ENCODE measurements at places on chromosomes 12 and 14. TPM values are rescaled to one million over a fixed set of nuclear protein-coding genes. Genes with fewer than 3 reads are reported as not detected.

Gene NKX2-1
- total RNA-seq: not detected

Gene SDS
- not detected for total RNA-seq

Gene KRT83
- total RNA-seq: not detected

Gene ART4
- total RNA-seq: under 0.01 TPM

Gene PMEL
- 0.28 TPM for total RNA-seq

Gene TAS2R46
- 1.8 TPM for total RNA-seq

Gene SLC15A5
- under 0.01 TPM for total RNA-seq

Gene ISM2
- total RNA-seq: 0.14 TPM

Gene CGRRF1
- total RNA-seq: 10.4 TPM

Gene CD69
- not detected for total RNA-seq

Gene FRS2
- 28.4 TPM for total RNA-seq

Gene IFI27
- 16.4 TPM for total RNA-seq

Gene WNT1
- not detected for total RNA-seq

Gene MYH6
- not detected for total RNA-seq

Gene MUCL1
- total RNA-seq: not detected

Gene SELPLG
- total RNA-seq: 0.85 TPM

Gene GRIN2B
- total RNA-seq: 0.14 TPM

Gene ERG28
- total RNA-seq: 7.4 TPM

Gene SPX
- total RNA-seq: 0.18 TPM

Gene TOGARAM1
- 13.1 TPM for total RNA-seq

Gene SFSWAP
- total RNA-seq: 18.8 TPM

Gene PPM1H
- 0.92 TPM for total RNA-seq

Gene SOAT2
- not detected for total RNA-seq

Gene CELA1
- not detected for total RNA-seq

Gene TAS2R19
- total RNA-seq: 4.0 TPM

Gene C3AR1
- total RNA-seq: 0.18 TPM
